ENCODE measurements at places on chromosomes 2 and 18. TPM values are rescaled to one million over a fixed set of nuclear protein-coding genes. Genes with fewer than 3 reads are reported as not detected.
A peak's percentile ranks its signal among the peaks of the same experiment; 100 is the strongest.

DNA sequence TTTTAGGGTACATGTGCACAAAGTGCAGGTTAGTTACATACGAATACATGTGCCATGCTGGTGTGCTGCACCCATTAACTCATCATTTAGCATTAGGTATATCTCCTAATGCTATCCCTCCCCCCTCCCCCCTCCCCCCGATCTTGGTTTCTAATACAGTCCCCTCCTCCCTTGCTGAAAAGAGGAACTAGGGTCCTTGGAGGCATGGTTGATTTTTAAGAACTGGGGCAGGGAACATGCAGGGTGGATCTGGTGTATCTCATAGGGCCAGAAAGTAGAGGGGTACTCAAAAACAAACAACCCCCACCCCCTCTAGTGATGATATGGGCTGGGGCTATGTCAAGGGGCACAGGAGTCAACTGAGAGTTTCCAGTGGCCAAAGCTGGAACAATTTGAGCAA, 153.4 kb downstream of the UBR3 start:
- H3K4me3 ChIP-seq, result no peak overlapping the region
- no peaks in the 10 kb centered on the region for H3K4me1 ChIP-seq
- H3K27me3 ChIP-seq, result no peaks in the 10 kb centered on the region
- DNase-seq, result no peak

DNA sequence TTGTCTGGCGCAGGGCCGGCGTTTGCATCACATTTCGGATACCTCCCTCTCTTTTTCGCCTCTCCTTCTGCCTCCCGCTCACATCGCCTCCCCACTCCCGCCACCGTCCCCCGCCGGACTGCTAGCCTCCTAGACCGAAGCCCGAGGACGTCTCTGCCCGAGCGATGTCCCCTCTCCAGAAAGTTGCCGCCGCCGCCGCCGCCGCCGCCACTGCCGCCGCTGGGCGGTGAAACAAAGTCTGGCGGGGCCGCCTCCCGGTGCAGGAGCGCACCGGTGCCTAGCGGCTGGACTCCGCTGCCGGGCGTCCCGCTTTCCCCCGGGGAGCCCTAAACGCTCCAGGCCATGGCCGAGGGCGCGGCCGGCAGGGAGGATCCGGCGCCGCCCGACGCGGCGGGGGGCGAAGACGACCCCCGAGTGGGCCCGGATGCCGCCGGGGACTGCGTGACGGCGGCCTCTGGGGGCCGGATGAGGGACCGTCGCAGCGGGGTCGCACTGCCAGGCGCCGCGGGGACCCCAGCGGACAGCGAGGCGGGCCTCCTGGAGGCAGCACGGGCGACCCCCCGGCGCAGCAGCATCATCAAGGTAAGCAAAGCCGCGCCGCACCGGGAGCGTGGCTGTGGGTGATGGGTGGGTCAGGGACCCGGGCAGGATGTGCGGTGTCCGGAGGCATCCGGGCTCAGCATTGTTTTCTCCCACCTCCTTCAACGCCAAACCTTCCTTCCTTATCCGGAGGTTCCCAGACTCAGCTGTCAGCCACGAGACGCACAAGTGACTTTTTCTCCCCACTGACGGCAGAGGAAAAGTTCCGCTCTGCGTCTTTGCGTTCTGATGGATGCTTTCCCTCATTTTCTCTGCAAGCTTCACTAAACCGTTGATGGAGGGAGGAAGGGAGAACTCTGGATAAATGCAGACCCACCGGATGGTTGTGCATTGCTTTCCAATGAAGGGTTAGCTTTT, 643 bp downstream of the PLCL1 start:
- H3K27me3 ChIP-seq, result no peaks in the 10 kb centered on the region
- DNase-seq, result peak; percentile 24
- H3K27ac ChIP-seq, result peak overlapping the region; percentile 39
- H3K4me3 ChIP-seq, result peak overlapping the region; percentile 82
- H3K36me3 ChIP-seq, result no peaks in the 10 kb centered on the region

- no peak for DNase-seq
- peak overlapping the region; percentile 80 for H3K27ac ChIP-seq
- H3K4me3 ChIP-seq, result peak overlapping the region; percentile 62
These were observed 1.0 kb upstream of the REV1 start for GRCh38 chr2:99490623-99491461.

- H3K27ac ChIP-seq, result no peak overlapping the region
- no peak for DNase-seq
- no peaks in the 10 kb centered on the region for H3K36me3 ChIP-seq
These were observed 4.8 kb upstream of the IL36A start for GRCh38 chr2:113000436-113000835.

DNA sequence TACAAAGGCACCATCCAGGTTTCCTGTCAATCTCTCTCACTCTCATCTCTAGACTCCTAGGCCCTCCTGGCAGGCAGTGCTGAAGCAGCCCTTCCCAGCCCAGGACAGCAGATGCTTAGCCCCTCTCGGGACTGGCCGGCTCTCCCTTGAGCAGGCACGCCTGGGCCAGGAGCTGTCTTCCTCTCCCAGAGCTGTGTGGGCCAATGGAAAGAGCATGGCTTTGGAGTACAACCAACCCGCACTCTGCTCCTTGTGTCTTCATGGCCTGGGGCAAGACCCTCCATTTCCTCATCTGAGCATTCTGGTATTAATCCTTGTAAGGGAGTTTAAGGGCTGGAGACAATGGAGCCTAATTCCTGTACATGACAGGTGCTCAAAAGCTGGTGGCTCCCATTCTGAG, 97.2 kb downstream of the CAPN13 start:
- no peaks in the 10 kb centered on the region for H3K36me3 ChIP-seq
- no peak overlapping the region for H3K27ac ChIP-seq
- H3K27me3 ChIP-seq, result peaks cover 30% of the 10 kb centered on the region
- no peak overlapping the region for H3K4me3 ChIP-seq
- no peaks in the 10 kb centered on the region for H3K4me1 ChIP-seq

- H3K4me1 ChIP-seq, result no peaks in the 10 kb centered on the region
- no peaks in the 10 kb centered on the region for H3K27me3 ChIP-seq
- no peak overlapping the region for H3K4me3 ChIP-seq
- no peak for DNase-seq
- H3K36me3 ChIP-seq, result no peaks in the 10 kb centered on the region
- no peak overlapping the region for H3K27ac ChIP-seq
These were observed 96.0 kb downstream of the HNMT start for GRCh38 chr2:138060301-138060635.

Gene TBC1D8
- 2.1 TPM for total RNA-seq

Gene GKN2
- not detected for total RNA-seq

Gene NR4A2
- 3.7 TPM for total RNA-seq

Gene TFCP2L1
- 1.0 TPM for total RNA-seq

Gene HOXD13
- total RNA-seq, result not detected

Gene PLEK
- 28.4 TPM for total RNA-seq

Measured in T-cell (primary cell).